ENCODE measurements at places on chromosomes 4 and X.

- DNase-seq = peak; percentile 55
Measured at GRCh38 chrX:40651620-40652223, 4.4 kb upstream of the CXorf38 start.

DNA sequence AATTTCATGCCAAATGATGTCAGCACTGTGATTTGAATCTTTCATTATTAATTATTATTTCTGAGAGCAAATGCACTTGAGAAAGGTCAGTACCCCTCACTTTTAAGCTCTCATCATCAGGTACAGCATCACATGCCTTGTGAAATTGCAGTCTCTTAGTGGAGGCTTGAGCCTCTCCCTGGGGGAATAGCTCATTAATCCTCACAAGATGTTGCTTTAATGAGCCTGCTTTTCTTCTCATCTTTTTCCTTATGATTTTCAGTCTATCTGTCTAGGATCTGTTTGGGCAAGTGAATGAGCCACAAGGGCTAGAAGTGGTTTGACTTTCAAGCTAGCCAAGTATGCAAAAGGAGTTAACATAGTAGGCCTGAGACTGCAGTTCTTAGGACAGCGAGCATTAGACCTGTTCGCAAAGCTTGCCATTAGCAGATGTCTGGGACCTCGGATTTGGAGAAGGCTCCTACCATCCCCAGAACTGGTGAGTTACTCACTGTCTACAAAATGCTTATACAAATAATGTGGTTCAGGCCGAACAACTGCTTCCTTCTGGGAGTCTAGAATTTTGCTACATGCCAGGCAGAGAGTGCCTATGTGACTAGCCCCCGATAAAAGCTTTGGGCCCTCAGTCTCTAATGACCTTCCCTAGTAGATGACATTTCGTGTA lies 174.5 kb downstream of the IL15 start:
- DNase-seq = no peak

- no peak for DNase-seq
Measured at GRCh38 chrX:54076903-54077302, 32.6 kb upstream of the PHF8 start.

DNA sequence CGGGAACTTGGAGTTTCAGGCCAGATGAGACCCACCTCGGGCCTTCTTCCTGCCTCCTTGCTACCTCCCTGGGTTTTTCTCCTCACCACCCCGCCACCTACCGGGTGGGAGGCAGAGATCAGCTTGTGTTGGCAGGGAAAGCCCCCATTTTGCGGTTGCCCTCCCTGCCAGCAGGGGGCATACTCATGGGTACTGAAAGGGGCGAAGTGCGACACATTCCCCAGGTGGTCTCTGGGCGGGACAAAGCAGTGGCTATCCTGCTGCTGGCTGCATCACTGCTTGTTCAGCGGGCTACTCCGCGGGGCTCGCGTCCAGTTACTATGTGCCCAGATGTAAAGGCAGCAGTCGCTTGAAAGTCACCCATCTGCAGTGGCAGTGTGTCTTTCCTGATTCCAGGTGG lies 330.3 kb downstream of the PDHA2 start:
- DNase-seq = no peak

DNA sequence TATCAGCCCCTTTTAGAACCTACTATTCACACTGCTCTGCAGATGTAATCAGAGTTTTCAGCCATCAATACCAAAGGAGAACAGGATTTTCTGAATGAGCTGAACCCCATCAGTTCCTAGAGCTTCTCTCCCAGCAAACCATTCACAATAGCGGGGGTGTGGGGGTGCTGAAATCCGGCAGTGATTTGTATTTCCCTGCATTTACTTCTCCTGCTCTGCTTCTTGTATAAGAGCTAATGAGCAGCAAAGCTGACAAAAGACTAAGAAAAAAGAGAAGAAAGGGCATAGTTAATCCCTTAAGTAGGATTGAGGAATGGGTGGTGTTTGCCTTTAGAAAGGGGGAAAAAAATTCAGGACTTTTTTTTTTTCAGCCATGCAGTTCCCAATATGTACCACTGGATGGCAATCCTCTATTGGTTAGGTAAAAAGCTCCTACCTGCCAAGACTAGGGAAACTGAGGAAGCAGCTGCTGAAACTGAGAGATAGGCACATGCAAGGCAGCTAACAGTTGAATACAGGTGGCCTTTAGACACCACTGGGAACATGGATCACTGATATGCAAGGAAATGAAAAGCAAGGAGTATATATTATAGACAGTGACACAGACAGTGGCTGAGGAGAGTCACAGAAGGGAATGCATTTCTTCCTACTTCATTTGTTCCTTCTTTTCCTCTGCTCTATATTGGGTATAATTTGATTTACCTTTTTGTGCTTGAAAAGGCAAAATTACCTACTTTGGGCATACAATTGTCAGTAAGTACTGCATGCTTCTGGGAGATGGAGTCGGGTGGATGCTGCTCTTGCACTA lies 217.9 kb downstream of the HS6ST2 start:
- DNase-seq = no peak

DNA sequence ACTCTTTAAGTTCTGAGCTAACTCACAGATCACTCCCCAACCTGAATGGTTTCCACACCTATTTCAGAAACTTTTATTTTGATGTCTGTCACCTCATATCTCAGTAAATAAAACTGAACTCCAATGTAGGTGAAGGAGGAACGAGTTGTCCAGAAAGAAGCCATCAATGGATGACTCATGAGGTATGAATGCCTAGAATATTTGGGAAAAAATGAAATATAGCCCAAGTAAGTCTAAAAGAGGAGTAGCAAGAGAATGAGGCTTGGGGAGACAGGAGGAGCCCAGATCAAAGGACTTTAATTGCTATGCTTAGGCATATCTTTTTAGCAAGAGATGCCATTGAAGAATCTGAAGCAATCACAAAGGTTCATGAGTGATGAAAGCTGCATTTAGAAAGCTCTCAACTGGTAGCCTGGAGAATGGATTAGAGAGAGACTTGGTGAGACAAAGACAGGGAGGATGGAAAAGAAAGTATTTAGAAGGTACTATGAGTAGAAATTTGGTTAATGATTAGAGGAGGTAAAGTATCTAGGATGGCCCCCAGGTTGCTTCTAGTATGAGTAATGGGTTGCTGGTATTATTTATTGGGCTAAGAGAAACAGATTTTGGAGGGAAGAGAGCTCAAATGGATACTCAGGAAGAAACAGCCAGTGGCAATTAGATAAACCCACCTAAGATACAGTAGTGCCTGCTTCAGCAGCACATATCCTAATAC lies 39.4 kb downstream of the NOCT start:
- no peak for DNase-seq

DNA sequence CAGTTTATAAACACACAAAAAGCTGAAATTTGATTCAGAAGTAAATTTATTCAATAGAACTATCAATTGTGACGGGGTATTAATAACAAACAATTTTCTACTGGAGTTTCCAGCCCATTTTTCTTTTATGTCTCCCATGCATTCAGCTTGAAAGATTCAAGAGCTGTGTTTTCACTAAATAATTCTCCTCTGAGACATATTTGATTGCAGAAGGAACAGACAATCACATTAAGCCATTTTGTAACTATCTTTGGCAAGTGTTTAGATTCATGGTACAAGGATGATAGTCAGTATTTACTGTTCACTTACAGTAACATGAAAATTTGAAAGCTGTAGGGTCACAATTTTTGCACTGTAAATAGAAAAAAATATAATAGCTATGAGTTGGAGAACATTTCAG lies 198.4 kb upstream of the TACR3 start:
- DNase-seq = no peak

DNA sequence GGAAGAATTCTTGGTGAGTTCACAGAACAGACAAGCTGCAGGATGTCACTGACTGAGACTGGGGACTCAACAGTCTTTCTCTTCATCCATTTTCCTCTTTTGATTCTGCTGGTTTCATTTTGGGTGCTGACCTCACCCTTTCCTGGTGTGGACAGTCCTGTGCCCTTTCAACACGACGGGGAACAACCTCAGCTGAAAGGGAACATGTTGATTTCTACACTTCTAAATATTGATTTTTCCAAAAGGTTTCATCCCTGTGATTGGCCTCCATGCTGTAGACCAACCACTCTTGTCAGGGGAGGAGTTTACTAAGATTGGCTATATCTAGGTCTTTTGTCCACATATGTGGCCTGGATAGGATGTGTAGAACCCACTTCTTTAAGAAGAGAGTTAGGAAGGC lies 91.8 kb downstream of the SLC4A4 start:
- DNase-seq = no peak

GRCh38 chr4:121943941-121944340 lies 7.9 kb downstream of the TRPC3 start:
- peak; percentile 4 for DNase-seq

DNA sequence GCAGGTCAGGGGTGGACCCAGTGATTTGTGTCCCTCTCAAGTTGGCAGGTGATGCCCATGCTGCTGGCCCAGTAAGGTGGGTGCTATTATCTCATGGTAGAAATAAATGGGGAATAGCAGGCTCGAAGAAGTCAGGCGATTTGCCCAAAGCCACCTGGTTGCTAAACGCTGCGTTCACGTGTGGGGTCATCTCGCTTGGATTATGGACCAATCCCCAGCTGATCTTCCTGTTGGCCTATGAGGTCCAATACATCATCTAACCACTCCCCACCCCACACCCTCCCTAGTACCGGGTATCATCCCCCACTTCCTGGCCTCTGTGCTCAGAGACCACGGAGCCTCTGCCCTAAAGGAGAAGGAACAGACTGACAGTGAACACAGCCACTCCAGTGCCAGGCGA lies 18.3 kb upstream of the MSX1 start:
- no peak for DNase-seq

DNA sequence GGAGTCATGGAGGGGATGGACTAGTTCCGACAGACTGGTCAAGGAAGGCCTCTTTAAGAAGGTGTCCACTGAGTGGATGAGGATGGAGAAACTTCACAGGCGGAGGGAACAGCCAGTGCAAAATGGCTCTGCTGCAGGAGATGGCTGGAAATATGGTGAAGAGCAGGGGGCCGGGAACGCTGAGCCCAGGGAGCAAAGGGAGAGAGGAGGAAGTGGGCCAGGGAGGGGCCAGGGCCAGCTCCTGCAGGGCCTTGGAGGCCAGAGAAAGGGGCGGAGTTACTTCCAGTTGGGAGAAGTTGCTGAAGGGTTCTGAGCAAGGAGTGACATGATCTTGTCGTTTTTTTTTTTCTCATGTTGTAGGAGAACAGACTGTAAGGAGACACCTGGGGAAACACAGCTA lies 94.5 kb downstream of the WFS1 start:
- DNase-seq = no peak

GRCh38 chrX:152823657-152824056 lies 6.9 kb downstream of the CETN2 start:
- DNase-seq = no peak

DNA sequence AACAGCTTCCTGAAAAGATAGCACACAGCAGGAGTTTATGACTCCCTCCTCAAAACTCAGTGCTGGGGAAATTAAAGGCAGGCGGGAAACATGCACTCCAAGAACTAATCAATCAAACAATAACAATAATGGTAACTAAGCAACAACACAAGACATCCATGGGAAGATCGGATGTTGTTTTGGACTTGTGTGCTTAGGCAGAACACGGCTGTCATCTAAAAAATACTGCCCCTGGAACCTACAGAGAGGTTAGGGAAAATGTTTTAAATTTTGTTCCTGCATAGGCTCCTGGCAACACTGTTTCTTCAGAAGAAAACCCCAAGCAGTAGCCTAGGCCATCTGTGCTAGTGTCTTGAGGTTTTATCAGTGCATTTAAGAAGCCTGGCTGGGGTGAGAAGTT lies 1378.2 kb downstream of the STIM2 start:
- no peak for DNase-seq

- DNase-seq = no peak
Measured at GRCh38 chr4:62661821-62662220, 1461.7 kb downstream of the ADGRL3 start.

DNA sequence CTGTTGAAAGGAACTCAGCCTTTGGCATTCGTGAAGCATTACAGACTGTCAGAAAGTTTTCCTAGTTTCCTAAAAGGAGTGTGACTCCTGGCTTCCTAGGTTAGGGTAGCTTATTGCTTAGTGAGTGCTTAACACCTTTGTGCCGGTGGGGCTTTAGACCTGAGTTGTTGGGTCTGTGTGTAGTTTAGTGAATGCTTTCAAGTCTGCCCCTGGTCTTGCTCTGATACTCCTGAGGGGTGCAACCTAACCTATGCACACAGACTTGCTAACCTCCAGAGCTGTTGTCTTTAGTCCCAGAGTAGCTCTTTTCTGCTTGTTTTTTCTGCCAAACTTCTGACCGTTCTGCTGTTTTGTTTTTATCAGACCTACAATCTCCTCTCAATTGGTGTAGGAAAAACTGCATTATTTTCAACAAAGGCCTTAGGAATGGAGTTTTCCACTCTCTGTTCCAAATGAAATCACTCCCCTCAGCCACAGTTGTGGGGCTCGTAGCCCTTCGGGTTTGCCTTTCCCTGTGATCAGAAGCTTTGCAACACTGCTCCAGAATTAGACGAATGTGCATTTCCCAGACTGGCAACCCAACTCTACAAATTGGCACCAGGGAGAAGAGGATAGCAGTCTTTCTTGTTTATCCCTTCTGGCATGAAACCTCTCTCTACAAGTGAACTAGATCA lies 1399.1 kb upstream of the PCDH7 start:
- DNase-seq = no peak

DNA sequence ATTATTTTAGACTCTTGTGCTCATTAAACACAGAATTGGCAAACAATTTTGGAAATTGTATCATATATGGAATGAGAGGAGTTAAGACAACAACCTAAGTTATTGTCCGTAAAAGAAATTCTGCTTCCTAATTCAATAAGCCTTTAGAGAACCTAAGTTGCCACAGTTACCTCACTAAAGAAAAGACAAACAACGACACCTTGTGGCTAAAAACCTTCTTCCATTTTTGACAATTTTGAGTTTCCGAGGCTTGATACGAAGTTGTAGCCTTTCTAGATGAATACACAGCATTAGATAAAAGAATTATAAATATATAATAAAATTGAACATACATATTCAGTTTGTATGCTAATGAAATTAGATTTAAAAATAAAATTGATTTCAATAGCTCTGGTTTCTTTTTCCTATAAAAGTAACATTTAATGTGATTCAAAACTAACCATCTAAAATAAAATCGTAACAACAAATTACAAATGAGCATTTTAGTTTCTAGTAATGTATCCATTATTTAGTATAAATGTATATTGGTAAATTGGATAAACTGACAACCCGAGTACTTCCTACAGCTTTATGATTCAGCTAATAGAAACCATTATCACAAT lies 275.1 kb downstream of the GPM6A start:
- no peak for DNase-seq

- DNase-seq = no peak
Measured at GRCh38 chr4:6719611-6720179, 3.7 kb downstream of the BLOC1S4 start.

GRCh38 chr4:110949542-110949941 lies 326.7 kb upstream of the PITX2 start:
- DNase-seq = no peak

GRCh38 chrX:132292793-132293192 lies 73.5 kb upstream of the RAP2C start:
- DNase-seq = peak; percentile 2

- no peak for DNase-seq
Measured at GRCh38 chrX:121030083-121030482, 17.3 kb upstream of the GLUD2 start.

GRCh38 chrX:10467793-10468192 lies 152.6 kb downstream of the MID1 start:
- DNase-seq = no peak
